Fibroblast of skin of left quadriceps (primary cell): ENCODE measurements at places on chromosomes 1 and 21.

GRCh38 chr1:217943361-217943760 lies 312.2 kb downstream of the SPATA17 start:
- DNase-seq, result no peak

DNA sequence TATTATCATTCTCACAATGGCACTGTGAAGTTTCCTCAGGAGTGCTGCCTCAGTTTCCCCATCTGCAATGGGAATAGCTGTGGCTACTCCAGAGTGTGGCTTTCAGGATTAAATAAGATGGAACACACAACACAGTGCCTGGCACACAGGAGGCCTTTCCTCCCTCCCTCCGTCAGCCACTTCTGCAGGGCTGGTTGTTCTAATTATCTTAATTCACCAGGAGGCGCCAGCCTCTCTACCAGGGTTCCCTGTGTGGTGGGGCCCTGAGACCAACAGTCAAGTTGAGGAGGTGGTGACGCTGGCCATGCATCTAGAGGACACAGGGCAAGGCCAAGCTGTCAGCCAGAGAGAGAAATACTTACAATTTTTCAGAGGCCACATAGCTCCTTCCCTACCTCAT lies 6.3 kb upstream of the FOXO6 start:
- no peak for DNase-seq

GRCh38 chr21:35119501-35120047 lies 70.5 kb upstream of the RUNX1 start:
- DNase-seq, result no peak

- no peak for DNase-seq
Observed at GRCh38 chr1:4027492-4028138, 127.5 kb upstream of the C1orf174 start.

DNA sequence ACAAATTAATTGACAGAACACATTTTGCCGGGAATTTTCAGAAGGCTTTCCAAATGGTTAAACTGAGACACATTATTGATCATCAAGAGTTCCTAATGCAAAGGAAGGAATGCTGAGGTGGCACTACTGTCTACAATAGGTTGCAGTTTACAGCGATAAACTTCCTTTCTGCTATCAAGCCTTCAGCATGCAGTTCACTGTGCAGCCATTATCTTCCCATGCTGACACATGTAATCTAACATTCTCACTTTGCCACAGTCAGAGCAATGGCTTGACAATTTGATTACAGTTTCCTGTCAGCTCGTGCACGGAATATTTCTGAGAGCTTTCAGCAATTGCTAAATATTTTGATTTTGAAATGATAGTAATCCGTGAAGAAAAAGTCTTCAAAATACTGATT lies 166.9 kb upstream of the PRMT6 start:
- no peak for DNase-seq

DNA sequence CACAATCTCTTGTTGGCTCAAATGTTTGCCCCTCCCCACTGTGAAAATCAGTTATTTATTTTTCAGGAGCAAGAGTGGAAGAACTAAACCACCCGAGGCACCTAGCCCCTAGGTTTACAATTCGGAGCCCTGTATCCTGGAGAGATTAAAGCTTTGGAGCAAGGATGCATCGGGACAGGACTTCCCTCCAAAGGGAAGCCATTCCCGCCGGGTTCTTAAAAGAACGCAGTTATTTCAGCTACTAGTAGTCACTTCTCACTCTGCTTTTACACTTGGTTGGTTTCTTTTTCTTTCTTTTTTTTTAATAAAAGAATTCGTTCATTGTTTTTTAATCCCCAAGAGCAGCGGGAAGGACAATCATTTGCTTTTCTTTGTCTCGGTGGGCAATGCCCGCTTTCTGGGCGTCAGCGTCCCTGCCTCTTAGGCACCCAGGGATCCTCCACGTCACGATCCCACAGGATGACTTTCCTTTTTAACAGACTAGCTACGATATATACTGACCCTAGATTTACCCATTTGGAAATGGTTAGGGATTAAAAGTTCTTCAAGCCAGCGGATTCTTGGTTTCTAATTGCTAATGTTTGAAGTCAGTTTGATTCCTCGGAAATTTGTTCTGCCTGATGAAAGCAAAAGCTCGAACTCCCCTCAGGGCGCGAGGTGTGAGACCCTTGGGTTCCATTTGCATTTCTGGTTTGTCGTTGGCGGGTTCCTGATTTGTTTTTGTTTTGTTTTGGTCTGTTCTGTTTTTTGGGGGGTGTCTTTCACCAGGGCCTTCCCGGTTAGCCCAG lies 9.0 kb downstream of the TBX15 start:
- DNase-seq, result no peak

GRCh38 chr1:71817028-71817427 lies 465.3 kb downstream of the NEGR1 start:
- no peak for DNase-seq
